ENCODE measurements at places on chromosomes 12 and 14. TPM values are rescaled to one million over a fixed set of nuclear protein-coding genes. Genes with fewer than 3 reads are reported as not detected.

FGF23 gene
- not detected for polyA plus RNA-seq

MANSC1 gene
- 5.8 TPM for polyA plus RNA-seq

PTPRQ gene
- not detected for polyA plus RNA-seq

ARHGEF40 gene
- polyA plus RNA-seq = 12.5 TPM

GPR68 gene
- 0.46 TPM for polyA plus RNA-seq

SMOC1 gene
- polyA plus RNA-seq = not detected

TMEM121 gene
- 2.3 TPM for polyA plus RNA-seq

CD4 gene
- 4.8 TPM for polyA plus RNA-seq

LACRT gene
- polyA plus RNA-seq = not detected

SMCO2 gene
- polyA plus RNA-seq = not detected

GLI1 gene
- 1.5 TPM for polyA plus RNA-seq

ATP23 gene
- 43.5 TPM for polyA plus RNA-seq

C12orf50 gene
- not detected for polyA plus RNA-seq

OR4E2 gene
- polyA plus RNA-seq = not detected

NEUROD4 gene
- not detected for polyA plus RNA-seq

NKX2-1 gene
- polyA plus RNA-seq = not detected

RNFT2 gene
- 0.46 TPM for polyA plus RNA-seq

GUCY2C gene
- polyA plus RNA-seq = 8.4 TPM

UNC119B gene
- 9.9 TPM for polyA plus RNA-seq

KRT73 gene
- polyA plus RNA-seq = not detected

KIF5A gene
- under 0.01 TPM for polyA plus RNA-seq

RHEBL1 gene
- polyA plus RNA-seq = 2.2 TPM

PARPBP gene
- 7.9 TPM for polyA plus RNA-seq

ERP27 gene
- 0.60 TPM for polyA plus RNA-seq

ZFYVE26 gene
- 10.5 TPM for polyA plus RNA-seq

CLEC1A gene
- polyA plus RNA-seq = not detected

TAS2R31 gene
- 0.44 TPM for polyA plus RNA-seq

TIGAR gene
- polyA plus RNA-seq = 7.8 TPM

RPL10L gene
- polyA plus RNA-seq = 2.4 TPM

REP15 gene
- polyA plus RNA-seq = 33.4 TPM

MIPOL1 gene
- polyA plus RNA-seq = 1.2 TPM

PLA2G1B gene
- 7.8 TPM for polyA plus RNA-seq

GON7 gene
- polyA plus RNA-seq = 80.7 TPM

CIPC gene
- 21.0 TPM for polyA plus RNA-seq

CHD8 gene
- 9.0 TPM for polyA plus RNA-seq

LPAR5 gene
- 16.5 TPM for polyA plus RNA-seq

CCT2 gene
- 125 TPM for polyA plus RNA-seq
